ENCODE measurements at places on chromosomes 6 and 20.

GRCh38 chr6:15109338-15110090, 136.4 kb upstream of the JARID2 start:
- DNase-seq, result no peak

- no peak for DNase-seq
Observed at GRCh38 chr20:41135187-41135887, 2.0 kb upstream of the PLCG1 start.

- DNase-seq, result no peak
Observed at GRCh38 chr6:166488701-166489100, 97.8 kb downstream of the RAMACL start.

- no peak for DNase-seq
Observed at GRCh38 chr20:36847710-36848040, 28.3 kb upstream of the TLDC2 start.

DNA sequence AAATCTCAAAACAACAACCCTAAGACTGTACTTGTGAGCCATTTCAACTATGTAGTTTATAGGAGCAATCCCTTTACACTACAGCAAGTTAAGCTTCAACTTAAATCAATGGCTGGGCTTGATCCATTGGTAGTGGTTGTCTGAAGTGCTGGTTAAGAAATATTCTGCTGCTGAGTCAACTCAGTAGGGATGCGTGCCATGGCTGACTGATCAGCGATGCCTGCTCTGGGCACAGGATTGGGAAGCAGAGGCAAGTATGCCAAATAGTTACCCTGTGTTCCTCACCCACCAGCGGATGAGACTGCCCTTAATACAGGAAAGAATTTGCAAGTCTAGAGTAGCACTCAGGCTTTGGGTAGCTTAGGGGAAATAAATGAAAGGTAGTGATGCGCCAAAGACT, 41.5 kb downstream of the GCM1 start:
- no peak for DNase-seq

DNA sequence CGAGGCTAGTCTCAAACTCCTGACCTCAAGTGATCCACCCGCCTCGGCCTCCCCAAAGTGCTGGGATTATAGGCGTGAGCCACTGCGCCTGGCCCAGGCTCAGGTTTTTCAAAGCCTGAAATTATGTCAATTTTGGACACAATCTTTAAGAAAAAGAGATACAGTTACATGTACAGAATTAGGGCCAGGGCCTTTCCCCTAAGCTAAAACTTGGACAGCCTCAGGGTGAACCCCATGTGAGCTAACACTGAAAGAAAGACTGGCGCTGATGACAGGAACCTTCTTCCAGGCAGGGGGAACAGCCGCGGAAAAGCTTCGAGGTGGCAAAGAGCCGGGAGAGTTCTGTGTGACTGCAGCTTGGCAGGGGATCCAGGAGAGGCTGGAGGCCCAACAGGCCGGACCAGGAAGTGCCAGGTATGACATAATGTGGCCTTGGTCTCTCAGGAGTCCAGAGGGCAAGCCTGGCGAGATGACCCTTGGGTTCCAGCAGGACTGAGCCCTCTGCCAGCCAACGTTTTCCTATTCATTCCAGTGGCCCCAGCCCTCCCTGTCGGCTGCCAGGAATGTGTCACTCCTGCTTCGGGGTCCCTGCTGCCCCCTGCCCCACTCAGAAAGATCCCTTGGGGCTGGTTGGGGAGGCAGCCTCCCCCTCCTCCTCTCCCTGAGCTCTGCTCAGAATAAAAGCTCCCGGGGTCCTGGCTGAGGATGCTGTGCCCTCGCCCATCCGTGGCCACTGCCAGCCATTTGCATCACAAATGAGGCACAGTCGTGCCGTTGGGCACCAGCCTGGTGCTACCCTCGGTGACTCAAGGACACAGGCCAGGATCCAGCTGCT, 37.3 kb downstream of the RBM38 start:
- peak; percentile 71 for DNase-seq

DNA sequence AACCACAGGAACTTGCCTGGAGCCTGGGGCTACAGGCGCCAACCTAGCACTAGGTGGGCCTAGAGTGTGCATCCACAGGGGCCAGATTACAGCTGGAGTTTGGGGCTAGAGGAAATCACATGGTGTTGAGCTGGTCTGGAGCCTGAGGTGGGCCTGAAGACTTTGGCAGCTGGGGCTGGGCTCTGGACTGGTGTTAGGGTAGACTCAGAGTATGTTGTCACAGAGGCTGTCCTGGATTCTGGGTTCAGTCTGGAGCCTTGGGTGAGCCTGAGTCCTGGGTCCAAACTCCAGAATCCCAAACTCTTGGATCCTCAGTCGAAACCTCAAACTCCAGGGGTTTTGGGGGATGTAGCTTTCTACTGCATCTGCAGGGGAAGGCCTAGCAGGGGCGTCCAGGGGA, 356.7 kb downstream of the FRK start:
- no peak for DNase-seq
